ENCODE measurements at places on chromosomes 3 and 15.

GRCh38 chr15:32993285-32993684 is 201.2 kb downstream of the FMN1 start:
- DNase-seq, result no peak

GRCh38 chr3:157423337-157423736 is 13.3 kb upstream of the PTX3 start:
- DNase-seq, result no peak

- DNase-seq, result no peak
These were observed 26.9 kb downstream of the CCR4 start for GRCh38 chr3:32978331-32978730.

GRCh38 chr3:197960694-197961581 is 921 bp downstream of the LMLN start:
- DNase-seq, result peak; percentile 78

DNA sequence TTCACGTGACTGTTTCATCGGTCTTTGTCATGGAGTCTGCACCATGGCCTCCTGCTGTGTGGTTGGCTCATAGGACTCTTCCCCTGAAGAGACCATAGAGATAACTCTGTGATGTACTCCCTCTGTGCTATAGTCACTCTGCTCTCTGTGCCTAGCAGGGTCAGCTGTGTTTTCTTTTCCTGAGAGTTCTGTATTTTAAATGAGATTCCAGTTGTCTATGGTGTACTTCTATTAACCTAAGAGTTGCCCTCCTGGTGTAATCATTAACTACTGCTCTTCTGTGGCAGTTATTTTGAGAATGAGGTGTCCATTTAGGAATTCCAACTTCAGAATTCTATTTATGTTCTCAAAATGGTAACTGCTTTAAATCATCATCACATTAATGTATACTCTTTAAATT is 114.5 kb upstream of the ARPP21 start:
- DNase-seq, result no peak

- DNase-seq, result no peak
These were observed 9.9 kb downstream of the ZIC1 start for GRCh38 chr3:147418808-147419701.

DNA sequence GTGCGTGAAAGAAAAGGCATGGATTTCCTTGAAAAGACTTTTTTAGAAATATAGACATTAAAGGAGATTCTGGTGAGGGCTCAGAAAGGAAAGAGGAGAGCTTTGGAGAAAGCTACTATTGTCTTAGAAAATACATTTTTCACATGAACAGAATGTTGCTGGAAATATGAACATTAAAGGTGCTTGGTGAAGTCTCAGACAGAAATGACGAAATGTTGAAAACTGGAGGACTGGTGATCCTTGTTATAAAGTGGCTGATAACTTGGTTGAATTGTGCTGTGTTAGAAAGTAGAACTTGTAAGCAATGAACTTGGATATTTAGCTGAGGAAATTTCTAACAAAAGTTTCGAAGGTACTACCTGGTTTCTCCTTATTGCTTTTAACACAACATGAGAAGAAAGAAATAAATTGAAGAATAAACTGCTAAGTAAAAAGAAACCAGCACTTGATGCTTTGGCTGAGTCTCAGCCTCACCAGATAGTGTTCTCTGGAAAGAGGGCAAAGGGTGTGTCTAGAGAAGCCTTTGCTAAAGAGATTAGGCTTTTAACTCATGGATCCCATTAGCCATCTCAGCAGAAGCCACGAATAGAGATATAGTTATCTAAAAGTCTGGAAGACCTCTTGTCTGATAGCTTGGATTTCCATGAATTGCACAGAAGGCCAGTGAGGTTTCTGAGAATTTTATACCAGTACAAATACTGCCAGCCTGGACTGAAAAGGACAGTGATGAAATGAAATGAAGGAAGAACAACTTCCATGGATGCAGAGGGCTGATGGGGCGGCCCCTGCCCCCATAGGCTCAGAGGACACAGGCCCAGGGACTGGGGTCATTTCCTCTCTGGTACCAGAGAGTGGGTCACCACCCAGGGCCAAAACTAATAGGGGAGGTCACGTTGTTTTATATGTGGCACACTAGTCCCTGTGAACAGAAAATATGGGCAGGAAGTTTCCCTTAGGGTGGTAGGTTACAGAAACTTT is 91.5 kb downstream of the RPL22L1 start:
- DNase-seq, result no peak

GRCh38 chr3:179510496-179510895 is 52.2 kb upstream of the ACTL6A start:
- DNase-seq, result no peak

GRCh38 chr15:95944193-95944592 is 386.3 kb upstream of the NR2F2 start:
- DNase-seq, result no peak

DNA sequence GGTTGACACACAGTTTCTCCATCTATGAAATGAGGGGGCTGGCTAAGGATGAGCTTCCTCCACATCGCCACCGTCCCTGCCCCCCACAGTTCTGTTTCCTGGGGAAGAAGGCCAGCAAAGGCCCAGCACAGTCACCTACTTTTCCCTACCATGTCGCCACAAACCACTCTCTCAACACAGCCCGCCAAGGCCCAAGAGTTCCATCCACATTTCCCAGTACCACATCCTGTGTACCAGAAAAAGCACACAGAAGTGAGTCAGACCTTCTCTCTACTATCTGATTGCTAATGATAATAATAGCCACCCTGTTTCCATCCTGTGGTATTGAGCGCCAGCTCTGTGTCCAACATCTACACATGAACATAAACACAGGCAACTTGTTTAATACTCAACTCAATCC is 30.3 kb upstream of the C15orf39 start:
- DNase-seq, result peak; percentile 61

- peak; percentile 7 for DNase-seq
These were observed at the start of gene CHST13 for GRCh38 chr3:126523745-126524428. TSS of gene CHST13 (plus strand) at chr3:126524155. CDS start at chr3:126524333, 178 bp downstream.

- no peak for DNase-seq
These were observed 21.0 kb downstream of the SLCO2A1 start for GRCh38 chr3:134008630-134009156.

GRCh38 chr15:59369597-59369996 is 3.1 kb downstream of the MYO1E start:
- DNase-seq, result no peak

DNA sequence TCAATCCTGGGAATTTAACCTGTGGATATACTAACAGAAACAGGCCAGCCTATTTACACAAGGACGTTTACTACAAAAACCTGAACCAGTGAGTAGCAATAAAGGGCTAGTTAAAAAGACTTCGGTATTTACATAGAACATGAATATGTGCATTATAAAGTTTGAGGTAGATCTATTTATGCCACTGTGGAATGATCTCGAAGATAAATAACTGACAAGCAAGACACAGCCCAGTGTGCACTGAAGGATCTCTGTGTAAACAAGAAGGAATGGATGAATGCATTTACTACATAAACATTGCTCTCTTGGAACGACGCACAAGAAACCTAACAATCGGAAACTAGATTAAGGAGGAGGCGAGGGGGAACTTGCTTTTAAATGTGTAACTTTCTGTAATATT is 132.0 kb upstream of the NSMCE3 start:
- no peak for DNase-seq

DNA sequence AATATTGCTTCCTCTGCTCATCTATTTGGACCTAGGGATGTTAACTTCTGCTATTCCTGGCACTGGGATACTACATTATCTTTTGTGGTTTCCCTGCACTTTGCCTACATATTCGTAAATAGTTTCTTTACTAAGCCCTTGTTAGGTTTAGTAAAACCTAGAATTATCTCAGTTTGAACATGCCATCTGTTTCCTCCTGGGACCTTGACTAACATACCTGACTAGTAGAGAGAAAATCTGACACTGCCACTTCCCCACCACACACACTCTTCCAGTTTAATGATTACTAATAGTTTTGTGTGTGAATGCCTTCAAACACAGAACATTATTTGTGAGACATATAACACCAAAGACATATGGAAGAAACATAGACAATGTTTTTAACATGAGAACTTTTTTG is 28.2 kb upstream of the SOX2 start:
- no peak for DNase-seq

- no peak for DNase-seq
These were observed 11.1 kb upstream of the MUC20 start for GRCh38 chr3:195709676-195710085.

GRCh38 chr3:193677734-193678133 is 84.7 kb downstream of the OPA1 start:
- peak; percentile 4 for DNase-seq

DNA sequence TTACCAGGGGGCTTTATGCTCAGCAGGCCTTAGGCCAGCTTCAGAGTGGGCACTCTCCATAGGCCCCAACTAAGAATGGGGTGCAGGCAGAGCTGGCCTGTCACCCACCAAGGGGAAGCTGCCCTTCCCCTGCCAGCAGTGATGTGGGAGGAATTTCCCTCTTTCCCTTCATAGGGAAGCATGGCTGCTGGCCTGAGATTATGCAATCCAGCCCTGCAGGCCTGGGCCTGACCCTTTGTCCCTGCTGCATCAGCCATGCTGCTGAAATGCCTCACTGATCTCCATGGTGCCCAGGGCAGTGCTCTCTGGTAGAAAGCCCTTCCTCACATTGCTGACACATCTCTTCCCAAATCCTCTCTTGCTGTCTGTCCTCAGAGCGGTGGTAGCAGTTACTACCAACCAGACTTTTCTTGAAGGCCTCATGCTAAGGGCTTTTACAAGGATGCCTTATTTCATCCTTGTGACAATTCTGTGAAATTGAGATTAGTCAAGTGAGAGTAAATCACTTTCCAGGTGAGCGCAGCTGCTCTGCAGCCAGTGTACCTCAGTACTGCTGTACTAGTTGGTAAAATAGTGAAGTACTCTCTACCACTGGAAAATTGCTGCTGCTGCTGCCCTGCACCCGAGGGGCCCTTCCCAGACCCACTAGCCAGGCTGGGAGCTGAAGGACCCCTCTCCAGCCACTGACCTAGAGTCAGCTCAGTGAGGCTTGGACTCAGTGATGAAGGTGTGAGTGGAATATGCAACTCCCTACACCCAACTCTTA is 33.8 kb downstream of the MRAS start:
- no peak for DNase-seq

All from activated CD8-positive, alpha-beta T cell treated with anti-CD3 and anti-CD28 coated beads for 36 hours (primary cell).